Ureter (tissue), 1 donor: ENCODE measurements at places on chromosomes 6 and 20.

DNA sequence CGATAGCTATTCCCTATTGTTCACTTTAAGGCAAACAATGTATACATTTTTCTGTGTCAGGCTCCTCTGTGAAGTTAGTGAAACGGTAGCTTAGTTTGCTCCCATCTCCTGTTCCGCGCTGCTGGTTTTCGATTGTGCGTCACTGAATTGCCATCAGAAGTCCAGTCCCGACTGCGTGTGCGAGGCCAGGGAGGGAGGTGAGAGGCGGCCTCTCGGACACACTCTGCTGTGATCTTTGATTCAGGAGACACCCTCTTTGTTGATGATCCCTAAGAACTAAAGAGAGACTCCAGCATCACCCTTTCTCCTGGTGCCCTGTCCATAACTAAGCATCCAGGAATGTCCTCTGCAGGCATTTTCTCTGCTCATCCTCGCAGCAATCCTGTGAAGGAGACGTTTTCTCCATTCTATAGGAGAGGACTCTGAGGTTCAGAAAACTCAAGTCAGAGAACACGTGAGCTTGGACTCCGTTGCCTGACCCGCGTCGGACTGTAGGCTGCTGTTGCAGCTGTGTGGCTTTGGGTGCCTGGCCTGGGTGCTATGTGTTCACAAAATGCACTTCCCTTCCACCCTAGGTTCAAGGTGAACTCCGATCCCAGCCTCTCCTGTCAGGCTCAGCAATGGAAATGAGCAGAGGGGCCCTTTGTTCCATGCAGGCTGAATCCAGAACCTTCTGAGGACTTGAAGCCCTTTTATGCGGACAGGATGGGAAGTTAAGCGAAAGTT is 24.1 kb upstream of the UNC93A start:
- no peak for DNase-seq

DNA sequence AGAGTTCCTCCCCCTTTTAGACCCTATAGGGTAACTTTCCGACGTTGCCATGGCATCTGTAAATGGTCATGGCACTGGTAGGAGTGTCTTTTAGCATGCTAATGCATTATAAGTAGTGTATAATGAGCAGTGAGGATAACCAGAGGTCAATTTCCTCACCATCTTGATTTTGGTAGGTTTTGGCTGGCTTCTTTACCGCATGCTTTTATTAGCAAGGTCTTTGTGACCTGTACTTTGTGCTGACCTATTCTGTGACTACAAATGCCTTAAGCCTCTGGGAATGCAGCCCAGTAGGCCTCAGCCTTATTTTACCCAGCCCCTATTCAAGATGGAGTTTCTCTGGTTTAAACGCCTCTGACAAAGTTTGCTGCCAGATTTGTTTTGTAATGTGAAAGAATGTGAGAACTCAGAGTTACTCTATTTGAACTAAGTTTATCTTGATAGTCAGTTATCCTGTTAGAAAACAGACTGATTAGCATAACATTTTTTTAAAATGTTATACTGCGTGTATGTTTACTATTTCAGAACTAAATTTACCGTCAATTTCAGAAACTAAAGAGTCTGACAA is 111.3 kb upstream of the PRSS16 start:
- DNase-seq: no peak

DNA sequence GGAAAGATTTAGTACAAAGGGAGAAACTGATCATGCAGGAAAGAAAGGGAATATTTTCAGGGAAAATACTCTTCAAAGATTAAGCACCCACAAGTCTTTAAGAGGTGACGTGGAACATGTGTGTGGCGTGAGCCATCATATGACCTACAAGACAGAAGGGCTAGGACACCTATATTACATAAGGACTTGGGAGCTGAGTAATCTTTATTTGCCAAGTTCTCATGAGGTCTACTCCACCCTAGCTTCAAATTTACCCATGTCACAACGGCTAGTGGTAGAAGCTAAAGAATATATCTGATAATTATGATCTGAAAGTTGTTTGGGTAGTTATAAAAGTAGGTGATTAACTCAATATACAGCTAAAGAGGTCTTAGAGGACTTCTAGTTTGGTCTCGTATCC is 167.8 kb downstream of the GJA10 start:
- DNase-seq: no peak

- DNase-seq: no peak
These were observed 33.9 kb upstream of the FAM83D start for GRCh38 chr20:38892091-38892981.

DNA sequence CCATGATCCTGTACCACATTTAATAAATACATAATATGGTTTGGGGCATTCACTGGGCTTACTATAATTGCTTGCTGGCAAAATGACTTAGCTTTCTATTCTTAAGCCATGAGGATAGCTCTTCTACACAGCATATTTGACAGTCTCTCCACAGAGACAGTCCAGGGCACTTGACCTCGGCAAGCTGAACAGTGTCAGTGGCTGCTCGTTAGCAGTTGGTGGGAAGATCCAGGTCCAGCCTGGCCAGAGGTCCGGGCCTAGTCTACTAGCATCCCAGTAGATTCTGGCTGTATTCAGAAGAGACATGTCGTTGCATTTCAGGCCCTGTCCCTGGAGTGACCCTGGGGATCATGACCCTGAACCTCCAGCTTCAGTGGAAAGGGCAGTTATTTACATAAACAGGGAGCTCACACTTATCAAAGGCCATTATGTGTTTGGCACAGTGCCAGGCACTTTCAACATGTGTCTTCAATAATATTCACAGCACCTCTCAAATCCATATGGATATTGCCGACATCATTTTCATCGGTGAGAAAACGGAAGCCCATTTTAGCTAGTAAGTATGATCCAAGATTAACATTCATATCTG is 139.0 kb downstream of the IMPG1 start:
- DNase-seq: no peak

DNA sequence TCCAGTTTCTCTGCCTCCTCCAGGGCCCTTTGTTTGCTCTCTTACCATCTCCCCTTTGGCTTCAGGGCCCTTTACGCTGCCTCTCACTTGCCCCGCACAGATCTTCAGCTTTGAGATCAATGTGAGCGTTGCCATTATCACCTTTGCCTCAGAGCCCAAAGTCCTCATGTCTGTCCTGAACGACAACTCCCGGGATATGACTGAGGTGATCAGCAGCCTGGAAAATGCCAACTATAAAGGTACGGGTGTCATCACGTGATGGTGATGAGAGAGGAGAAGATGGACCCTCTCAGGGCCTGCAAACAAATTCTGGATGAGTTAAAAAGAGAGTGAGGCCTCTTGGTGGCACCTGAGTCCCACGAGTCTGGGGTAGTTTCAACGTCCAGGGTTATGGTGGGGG is 8.3 kb downstream of the C2 start:
- DNase-seq: no peak

DNA sequence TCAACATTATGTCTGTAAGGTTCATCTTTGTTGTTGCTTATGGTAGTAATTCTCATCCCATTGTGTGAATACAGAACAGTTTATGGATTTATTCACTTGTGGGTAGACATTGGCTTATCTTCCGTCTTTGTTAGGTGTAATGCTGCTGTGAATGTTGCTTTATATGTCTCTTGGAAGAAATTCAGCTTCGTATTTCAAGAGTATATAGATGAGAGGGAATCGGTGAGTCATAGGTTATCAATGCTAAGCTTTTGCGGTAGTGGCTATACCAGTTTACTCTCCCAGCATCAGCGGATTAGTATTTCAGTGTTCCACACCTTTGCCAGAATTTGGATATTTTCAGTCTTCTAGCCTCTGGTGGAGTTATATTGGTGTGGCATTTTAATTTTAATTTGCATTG is 77.8 kb downstream of the ZFAND3 start:
- no peak for DNase-seq

GRCh38 chr20:12482661-12483060 is 526.1 kb upstream of the SPTLC3 start:
- no peak for DNase-seq

DNA sequence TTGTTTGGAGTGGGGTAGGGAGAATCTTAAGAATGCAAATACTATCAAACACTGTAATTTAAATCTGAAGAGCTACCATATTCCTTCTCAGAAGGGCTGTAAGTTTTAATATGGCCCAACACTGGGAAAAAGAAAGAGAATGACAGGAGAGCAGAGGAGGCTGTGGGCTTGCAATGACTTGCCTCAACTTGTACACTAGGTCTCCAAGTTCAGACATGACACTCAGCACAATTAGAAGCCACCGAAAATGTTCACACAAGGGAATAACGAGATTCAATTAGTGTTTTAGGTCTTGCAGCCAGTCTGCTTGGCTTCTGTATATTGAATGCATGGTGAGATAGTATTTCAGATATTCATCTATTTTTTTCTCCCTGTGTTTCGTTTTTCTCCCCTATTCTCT is 89.4 kb downstream of the HS3ST5 start:
- no peak for DNase-seq

DNA sequence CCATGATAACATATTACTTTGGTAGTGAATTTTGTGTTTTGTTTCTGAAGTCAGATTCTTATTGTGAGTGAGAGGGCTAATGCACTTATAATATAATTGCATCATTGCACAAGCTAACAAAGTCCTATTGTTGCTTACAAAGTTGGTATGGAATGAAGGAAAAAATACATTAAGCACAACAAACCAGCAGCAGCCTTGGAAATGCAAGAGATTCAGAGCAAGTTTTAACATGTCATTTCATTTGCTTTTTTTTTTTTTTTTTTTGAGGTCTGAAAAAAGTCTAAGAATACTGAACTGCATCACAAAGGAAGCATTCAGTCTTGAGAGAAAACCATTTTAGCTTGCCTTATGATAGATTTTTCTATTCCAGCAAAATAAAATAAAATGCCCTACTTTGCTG is 57.6 kb downstream of the PLCB4 start:
- no peak for DNase-seq

DNA sequence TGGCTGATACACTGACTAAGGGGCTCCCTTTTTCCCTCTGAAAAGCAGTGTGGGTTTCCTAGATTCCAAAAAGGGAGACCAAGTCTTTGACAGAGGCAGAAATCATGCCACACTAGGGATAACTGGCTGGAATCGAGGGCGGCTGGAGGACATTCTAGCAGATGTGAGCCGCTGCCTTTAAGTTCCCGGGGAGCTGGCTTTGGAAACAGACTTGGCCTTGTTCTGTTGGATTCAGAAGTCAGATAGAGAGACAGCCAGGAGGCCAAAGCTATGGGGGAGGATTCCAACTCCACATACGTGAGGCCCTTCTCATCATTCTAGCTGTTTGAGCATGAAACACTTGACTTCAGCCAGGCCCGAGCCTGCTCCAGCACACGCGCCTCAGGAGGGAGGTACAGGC is 109.9 kb upstream of the FOXC1 start:
- no peak for DNase-seq

GRCh38 chr6:89859744-89860143 is 30.1 kb downstream of the CASP8AP2 start:
- DNase-seq: no peak

DNA sequence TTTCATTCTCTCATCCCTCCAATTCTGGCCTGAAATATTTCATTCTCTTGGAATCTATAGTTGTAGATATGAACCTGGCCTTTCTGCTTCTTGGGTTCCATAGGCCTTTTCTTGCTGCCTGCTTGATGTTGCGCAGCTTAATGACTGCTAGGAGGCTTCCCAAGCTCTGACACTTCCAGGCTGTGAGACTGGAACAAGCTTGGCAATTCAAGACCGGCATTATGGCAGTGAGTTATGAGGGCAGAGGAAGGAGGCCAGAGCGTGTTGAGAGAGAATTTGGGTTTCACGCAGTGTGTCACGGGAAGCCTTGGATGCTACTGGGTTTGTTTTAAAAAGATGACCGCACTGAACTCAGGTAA is 948 bp upstream of the DNAJC5 start:
- no peak for DNase-seq

DNA sequence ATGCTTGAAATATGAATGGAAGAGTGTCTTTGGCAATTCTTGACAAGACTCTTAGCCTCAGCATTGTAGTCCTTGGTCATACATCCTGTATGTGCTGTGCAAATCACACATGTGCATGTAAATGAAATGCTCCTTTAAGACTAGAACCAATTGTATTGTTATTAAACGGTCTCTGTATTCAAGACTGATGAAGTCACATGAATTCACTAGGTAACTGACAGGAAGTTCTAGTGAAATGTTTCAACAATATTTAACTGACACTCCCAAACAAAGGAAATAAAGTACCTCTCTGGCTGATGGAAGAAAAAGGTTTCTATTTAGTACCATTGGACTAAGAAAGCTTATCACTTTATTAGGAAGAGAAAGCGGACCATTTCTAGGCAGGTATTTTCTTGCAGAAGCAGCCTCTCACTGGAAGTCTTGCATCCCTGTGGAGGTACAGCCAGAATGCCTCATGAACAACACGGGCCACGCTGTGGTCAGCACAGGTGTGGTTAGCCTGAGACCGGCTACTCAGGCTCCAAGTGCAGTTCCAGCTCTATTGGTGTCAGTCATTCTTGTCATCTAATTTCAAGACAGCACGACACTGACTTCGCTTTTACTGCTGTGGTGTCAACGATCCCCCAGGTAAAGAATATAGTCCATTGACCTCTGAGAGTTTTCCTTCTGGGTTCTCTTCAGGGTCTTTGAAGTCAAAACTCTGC is 17.3 kb downstream of the PPP1R3G start:
- DNase-seq: no peak
